Tibial artery (tissue), 4 donors: ENCODE measurements at places on chromosomes 1 and 21.
A peak's percentile ranks its signal among the peaks of the same experiment; 100 is the strongest.

DNA sequence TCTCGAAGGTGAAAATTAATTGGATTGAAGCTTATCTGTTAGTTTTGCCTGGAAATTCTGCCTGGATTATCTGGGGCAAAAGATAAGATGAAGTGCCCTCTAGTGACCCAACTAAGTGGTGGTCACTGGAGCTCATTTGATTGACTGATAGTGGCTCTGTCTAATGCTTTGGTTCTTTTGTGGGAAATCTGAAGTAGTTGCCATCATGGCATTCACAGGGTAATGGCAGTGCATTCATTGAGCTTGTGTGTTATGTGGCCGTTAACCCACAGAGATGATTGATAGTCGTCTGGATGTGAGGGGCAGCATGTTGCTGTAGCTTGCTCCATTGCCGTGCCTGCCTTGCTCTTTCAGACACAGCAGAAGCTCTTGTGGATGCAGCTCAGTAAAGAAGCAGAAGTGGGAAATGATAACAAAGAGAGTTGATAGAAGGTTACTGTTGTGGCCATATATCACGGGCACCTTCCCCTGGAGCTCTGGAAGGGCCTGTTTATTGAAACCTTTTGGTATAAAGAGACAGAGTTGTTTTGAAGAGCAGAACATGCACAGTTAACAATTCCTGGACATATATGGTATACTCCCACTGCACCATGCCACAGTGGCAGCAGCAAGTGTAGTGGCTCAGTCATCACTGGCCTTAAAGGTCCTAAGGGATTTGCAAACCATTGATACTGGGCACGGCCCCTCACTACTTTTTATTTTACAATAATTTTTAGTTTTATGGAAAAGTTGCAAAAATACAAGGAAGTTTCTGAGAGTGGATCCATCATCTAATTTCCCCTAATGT, 42.0 kb downstream of the CXADR start:
- no peak overlapping the region for H3K4me3 ChIP-seq
- H3K36me3 ChIP-seq = no peaks in the 10 kb centered on the region
- DNase-seq = no peak
- H3K27me3 ChIP-seq = no peaks in the 10 kb centered on the region
- H3K27ac ChIP-seq = no peak overlapping the region

DNA sequence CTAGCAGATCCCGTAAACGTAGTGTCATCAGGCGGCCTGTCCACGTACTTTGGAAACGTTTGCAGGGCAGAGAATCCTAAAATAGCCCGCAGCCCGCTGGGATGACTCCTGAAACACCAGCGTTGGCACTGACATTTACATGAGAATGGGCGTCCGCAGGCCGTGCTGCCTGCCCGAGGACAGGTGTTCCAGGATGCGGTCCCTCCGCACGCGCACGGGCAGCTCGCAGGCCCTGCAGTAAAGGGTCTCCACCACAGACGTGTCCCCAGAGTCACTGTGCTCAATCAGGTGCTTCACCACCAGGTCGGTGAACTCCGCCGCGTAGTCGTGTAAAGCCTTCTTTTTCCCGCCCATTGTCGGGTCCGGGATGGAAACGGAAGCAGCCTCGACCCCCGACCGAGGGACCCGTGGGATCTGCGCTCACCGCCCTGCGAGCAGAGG, 5.8 kb upstream of the CCDC27 start:
- no peaks in the 10 kb centered on the region for H3K27me3 ChIP-seq
- H3K36me3 ChIP-seq = peaks cover 9% of the 10 kb centered on the region
- H3K4me3 ChIP-seq = peak overlapping the region; percentile 63
- peaks cover 19% of the 10 kb centered on the region for H3K4me1 ChIP-seq
- DNase-seq = no peak

DNA sequence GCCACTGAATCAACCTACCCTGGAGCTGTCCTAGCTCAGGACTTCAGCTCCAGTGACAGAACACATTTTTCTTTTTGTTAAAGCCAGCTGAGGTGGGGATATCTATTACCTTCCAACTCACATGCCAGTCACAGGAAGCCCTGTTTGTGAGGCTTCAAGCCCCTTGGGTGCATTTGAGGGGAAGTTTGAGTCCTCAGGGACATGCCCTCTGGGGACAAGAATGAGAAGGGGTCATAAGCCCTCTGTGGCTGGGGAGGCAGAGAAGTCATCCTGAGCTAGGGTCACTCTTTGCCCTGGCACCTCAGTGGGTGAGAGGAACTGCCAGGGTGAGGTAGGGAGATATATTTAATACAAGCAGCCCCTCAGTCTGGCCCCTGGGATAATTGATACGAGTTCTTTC, 33.5 kb upstream of the CLDN14 start:
- H3K36me3 ChIP-seq = no peaks in the 10 kb centered on the region
- H3K4me3 ChIP-seq = no peak overlapping the region
- no peak overlapping the region for H3K27ac ChIP-seq
- DNase-seq = no peak
- no peaks in the 10 kb centered on the region for H3K4me1 ChIP-seq

GRCh38 chr1:198228925-198229324, 72.1 kb downstream of the NEK7 start:
- DNase-seq = no peak
- H3K4me3 ChIP-seq = no peak overlapping the region
- no peaks in the 10 kb centered on the region for H3K36me3 ChIP-seq

- H3K4me1 ChIP-seq = no peaks in the 10 kb centered on the region
- H3K36me3 ChIP-seq = no peaks in the 10 kb centered on the region
- no peak overlapping the region for H3K4me3 ChIP-seq
- no peak for DNase-seq
- no peaks in the 10 kb centered on the region for H3K27me3 ChIP-seq
- H3K27ac ChIP-seq = no peak overlapping the region
These were observed 55.7 kb downstream of the HLCS start for GRCh38 chr21:36910581-36911307.

- peak; percentile 28 for DNase-seq
- no peak overlapping the region for H3K4me3 ChIP-seq
- H3K27me3 ChIP-seq = no peaks in the 10 kb centered on the region
- H3K4me1 ChIP-seq = no peaks in the 10 kb centered on the region
- H3K27ac ChIP-seq = no peak overlapping the region
These were observed 7.9 kb upstream of the TNNT2 start for GRCh38 chr1:201385299-201385891.

GRCh38 chr1:10484521-10484920, 9.8 kb downstream of the PEX14 start:
- H3K27me3 ChIP-seq = no peaks in the 10 kb centered on the region
- no peaks in the 10 kb centered on the region for H3K36me3 ChIP-seq
- H3K27ac ChIP-seq = no peak overlapping the region
- DNase-seq = no peak

DNA sequence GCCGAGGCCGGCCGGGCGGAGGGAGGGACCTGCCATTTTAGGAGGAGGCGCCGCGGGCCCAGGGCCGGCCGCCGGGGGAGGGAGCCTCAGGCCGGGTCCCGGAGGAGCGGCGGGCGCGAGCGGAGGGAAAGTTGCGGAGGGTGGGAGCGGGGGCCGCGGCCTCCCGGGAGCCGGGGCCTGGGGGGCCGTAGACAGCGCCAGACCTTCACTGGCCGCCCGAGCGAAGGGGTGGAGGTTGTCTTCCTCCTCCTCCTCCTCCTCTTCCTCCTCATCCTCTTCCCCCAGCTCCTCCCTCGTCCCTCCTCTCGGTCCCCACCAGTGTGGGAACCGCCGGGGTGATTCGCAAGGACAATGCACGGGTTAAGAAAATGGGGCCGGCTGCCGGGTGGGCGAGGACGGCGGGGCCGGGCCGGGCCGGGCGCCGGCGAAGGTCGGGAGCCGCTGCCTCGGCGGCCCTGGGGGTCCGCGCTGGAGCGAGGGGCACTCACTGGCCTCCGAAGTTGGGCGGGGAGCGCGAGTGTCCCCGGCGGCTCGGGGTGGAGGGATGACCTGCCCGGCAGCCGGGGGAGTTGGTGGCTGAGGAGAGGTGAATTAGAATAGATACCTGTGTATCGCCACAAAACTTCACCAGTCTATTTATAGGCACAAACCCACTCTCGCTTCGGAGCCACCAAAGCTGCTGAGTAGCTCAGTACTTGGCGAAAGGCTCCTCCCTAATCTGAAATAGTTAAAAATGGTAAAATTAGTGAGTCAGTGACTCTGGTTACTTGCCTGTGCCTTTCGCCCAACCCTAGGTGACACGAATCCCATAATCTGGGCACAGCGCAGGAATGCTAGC, 1.3 kb downstream of the DYRK1A start:
- H3K27me3 ChIP-seq = no peaks in the 10 kb centered on the region
- H3K27ac ChIP-seq = peak overlapping the region; percentile 100
- peaks cover 14% of the 10 kb centered on the region for H3K4me1 ChIP-seq
- H3K36me3 ChIP-seq = no peaks in the 10 kb centered on the region
- peak overlapping the region; percentile 96 for H3K4me3 ChIP-seq
- peak; percentile 77 for DNase-seq

DNA sequence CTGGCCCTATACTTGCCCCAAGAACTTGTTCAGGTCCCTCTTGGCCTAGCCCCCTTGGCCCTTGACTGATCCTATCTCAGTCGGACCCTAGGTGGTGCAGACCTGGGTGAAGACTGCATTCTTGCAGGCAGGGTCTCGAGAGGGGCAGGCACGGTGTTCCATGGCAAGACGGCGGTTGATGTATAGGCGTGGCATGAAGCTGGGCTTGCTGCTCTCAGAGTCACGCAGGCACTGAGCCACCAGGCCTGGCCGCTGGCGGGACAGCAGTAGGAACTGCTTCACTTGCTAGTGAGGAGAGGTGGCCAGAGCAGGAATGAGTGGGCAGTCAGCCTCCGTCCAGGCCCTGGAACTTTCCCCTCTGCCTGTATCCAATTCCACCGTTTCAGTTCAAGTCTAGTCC, 3.8 kb downstream of the HECTD3 start:
- H3K4me3 ChIP-seq = no peak overlapping the region
- peaks cover 65% of the 10 kb centered on the region for H3K36me3 ChIP-seq
- H3K4me1 ChIP-seq = peaks cover under 1% of the 10 kb centered on the region
- no peaks in the 10 kb centered on the region for H3K27me3 ChIP-seq

GRCh38 chr1:87888446-87888845, 559.8 kb downstream of the LMO4 start:
- no peak for DNase-seq
- H3K36me3 ChIP-seq = no peaks in the 10 kb centered on the region
- no peaks in the 10 kb centered on the region for H3K27me3 ChIP-seq
- no peak overlapping the region for H3K27ac ChIP-seq
- H3K4me1 ChIP-seq = no peaks in the 10 kb centered on the region

DNA sequence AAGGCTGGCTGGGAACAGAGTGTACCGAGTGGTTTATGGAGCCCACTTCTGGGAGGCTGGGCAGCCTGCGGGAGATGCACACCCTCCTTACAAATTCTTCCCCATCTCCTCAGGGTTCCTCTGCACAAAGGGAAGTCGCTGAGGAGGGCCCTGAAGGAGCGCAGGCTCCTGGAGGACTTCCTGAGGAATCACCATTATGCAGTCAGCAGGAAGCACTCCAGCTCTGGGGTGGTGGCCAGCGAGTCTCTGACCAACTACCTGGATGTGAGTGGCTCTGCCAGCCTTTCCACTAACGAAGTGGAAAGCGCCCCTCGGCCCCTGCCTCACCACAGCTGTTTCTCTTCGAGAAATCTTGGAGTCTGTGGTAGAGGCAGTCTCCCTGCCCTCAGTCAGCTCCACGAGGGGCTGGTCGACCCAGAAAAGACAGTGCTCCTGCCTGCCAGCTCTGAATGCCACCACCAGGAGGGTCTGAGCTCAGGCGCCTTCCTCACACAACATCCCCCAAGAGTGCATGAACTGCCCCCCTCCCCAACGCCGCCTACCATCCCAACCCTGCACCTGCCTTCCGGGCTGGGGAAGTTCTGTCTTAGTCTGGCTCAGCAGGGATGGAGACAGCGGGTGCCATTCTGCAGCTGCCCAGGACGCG, 31.8 kb downstream of the PROK1 start:
- peaks cover 24% of the 10 kb centered on the region for H3K27me3 ChIP-seq
- H3K27ac ChIP-seq = no peak overlapping the region
- no peaks in the 10 kb centered on the region for H3K4me1 ChIP-seq
- H3K36me3 ChIP-seq = no peaks in the 10 kb centered on the region
- H3K4me3 ChIP-seq = no peak overlapping the region

DNA sequence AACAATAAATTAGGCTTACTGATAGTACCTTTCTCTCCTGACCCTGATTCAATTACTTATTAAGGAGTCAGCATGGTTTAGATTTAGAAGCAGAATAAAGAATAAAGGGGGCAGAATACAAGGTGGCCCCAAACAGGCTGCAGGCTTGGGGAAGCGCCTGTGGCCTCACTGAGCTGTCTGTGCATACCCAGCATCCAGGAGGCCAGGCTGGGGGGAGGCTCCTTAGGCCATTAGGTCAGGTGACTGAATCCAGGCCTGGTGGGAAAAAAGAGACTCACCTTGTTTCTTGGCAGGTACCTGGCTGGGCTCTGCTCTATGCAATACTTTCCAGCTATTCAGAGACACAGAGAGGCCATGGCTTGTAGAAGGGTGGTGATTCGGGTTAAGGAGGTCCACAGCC, 38.8 kb downstream of the PGBD5 start:
- H3K36me3 ChIP-seq = no peaks in the 10 kb centered on the region
- H3K4me1 ChIP-seq = no peaks in the 10 kb centered on the region
- H3K27me3 ChIP-seq = no peaks in the 10 kb centered on the region
- DNase-seq = no peak
- H3K4me3 ChIP-seq = no peak overlapping the region

DNA sequence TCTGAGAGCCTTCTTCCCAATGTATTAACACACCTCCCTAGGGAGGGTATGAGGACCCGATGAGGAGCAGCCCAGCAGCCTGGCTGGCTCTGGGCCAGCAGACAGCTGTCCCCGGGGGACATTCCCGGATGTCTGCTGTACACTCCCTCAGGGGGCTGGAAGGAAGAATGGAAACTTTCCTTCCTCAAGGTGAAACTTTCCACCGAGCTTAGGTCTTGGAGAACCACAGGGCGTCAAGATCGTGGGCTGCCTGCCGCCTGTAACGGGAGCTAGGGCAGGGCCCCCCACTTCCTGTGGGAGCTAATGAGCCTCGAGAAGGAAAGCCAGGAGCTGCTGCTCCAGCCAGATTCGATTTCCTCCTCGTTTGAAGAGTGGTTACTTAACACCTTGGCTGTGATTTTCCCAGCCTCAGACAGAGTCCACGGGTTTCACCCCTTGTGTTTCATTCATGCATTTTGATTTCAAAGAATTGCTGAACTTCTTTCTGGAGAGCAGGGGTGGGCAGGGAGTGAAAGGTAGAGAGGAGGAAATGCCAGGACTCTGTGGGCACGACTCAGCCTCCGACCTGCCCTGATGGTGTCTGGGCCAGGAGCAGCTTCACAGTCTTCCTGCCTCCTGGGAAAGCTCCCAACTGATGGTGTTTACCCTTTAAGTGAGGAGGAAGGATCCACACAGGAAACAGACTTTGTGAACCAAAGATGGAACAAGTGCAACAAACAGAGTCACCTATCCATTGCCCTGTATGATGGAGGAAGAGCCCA, 29.7 kb downstream of the UBE2T start:
- H3K27ac ChIP-seq = peak overlapping the region; percentile 10
- no peak overlapping the region for H3K4me3 ChIP-seq
- H3K27me3 ChIP-seq = no peaks in the 10 kb centered on the region
- peaks cover 26% of the 10 kb centered on the region for H3K36me3 ChIP-seq

GRCh38 chr1:39491146-39491921, at the start of gene BMP8A:
TSS of gene BMP8A (plus strand) at chr1:39491636. CDS start at chr1:39491992, 356 bp downstream.
- H3K36me3 ChIP-seq = peaks cover 11% of the 10 kb centered on the region
- peak within 1 kb of the TSS; percentile 48 for H3K4me3 ChIP-seq
- no peak within 1 kb of the TSS for H3K27ac ChIP-seq
- H3K4me1 ChIP-seq = peaks cover 11% of the 10 kb centered on the region
- DNase-seq = no peak
- no peaks in the 10 kb centered on the region for H3K27me3 ChIP-seq
